ENCODE measurements at places on chromosomes 16 and 17. TPM values are rescaled to one million over a fixed set of nuclear protein-coding genes. Genes with fewer than 3 reads are reported as not detected.

The PYY gene
- total RNA-seq, result not detected

GRCh38 chr17:10798332-10798749 is 5.6 kb downstream of the TMEM238L start:
- H3K4me1 ChIP-seq, result peaks cover 4% of the 10 kb centered on the region
- no peak overlapping the region for H3K27ac ChIP-seq
- no peak overlapping the region for H3K4me3 ChIP-seq
- no peak for DNase-seq
- H3K36me3 ChIP-seq, result no peaks in the 10 kb centered on the region
- H3K27me3 ChIP-seq, result no peaks in the 10 kb centered on the region

- H3K36me3 ChIP-seq, result no peaks in the 10 kb centered on the region
- peak; percentile 88 for DNase-seq
- H3K27ac ChIP-seq, result peak overlapping the region; percentile 87
- no peak overlapping the region for H3K4me3 ChIP-seq
- H3K4me1 ChIP-seq, result peaks cover 86% of the 10 kb centered on the region
- no peaks in the 10 kb centered on the region for H3K27me3 ChIP-seq
Observed at GRCh38 chr17:48439875-48440505, 10.0 kb upstream of the SKAP1 start.

- H3K27ac ChIP-seq, result peak overlapping the region; percentile 85
- peaks cover 3% of the 10 kb centered on the region for H3K27me3 ChIP-seq
- peaks cover 29% of the 10 kb centered on the region for H3K4me1 ChIP-seq
- H3K4me3 ChIP-seq, result peak overlapping the region; percentile 79
Observed at GRCh38 chr17:67993998-67994361, 2.3 kb downstream of the C17orf58 start.

GRCh38 chr16:26889740-26890139 is 177.0 kb upstream of the C16orf82 start:
- H3K36me3 ChIP-seq, result no peaks in the 10 kb centered on the region
- no peaks in the 10 kb centered on the region for H3K27me3 ChIP-seq
- no peaks in the 10 kb centered on the region for H3K4me1 ChIP-seq

- H3K36me3 ChIP-seq, result no peaks in the 10 kb centered on the region
- no peak for DNase-seq
Observed at GRCh38 chr16:66598111-66598510, 6.4 kb upstream of the CMTM3 start.

- no peak overlapping the region for H3K4me3 ChIP-seq
- no peak for DNase-seq
- H3K27ac ChIP-seq, result no peak overlapping the region
- no peaks in the 10 kb centered on the region for H3K36me3 ChIP-seq
Observed at GRCh38 chr17:17019891-17020456, 22.3 kb upstream of the MPRIP start.

DNA sequence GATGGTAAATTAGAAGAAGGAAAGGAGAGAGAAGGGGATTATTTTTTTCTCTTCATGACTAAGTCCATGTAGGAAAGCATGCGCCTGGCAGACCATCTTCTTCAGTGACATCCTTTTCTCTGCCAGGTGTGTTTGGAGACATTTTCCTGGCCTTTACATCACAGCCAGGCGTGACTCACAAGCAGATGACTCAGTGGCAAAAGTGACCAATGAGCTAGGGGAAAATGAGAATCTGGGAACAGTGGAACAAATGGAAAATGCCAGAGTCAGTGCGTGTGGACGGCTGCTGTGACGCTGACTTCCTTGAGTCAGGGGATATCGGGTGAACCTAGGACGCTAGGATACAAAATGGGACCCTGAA is 9.4 kb downstream of the KIAA0513 start:
- no peak overlapping the region for H3K27ac ChIP-seq
- no peaks in the 10 kb centered on the region for H3K36me3 ChIP-seq
- no peak for DNase-seq
- no peak overlapping the region for H3K4me3 ChIP-seq
- H3K27me3 ChIP-seq, result no peaks in the 10 kb centered on the region
- H3K4me1 ChIP-seq, result no peaks in the 10 kb centered on the region

DNA sequence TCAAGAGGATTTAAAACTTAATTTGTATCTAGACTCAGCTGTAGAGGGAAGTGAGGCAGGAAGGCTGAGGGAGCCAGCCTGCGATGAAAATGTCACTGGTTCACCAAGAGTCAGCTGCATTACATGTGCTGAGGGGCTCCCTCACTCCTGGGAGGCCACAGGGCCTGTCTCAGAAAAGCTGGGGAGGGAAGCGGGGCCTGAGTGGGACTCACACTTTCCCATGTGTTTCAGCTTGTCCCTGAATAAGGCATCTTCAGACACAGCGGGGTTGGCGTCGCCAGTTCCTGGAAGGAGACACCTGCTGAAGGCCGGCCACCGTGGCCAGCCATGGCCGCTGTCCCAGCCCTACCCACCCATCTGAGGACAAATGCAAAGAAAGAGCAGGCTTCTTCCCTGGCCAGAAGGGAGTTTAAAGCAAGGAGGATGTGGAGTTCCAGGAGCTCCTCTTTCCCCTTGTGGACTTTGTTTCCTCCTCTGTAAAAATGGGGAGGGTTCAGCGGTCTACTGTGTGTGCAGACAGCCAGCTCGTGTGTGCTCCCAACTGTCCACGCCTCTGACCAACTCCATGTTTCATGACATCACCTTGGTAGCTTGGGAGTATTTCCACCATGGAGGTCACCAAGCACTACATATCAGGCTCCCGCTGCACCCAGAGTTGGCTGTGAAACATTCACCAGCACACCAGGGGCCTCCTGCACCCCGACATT is 19.2 kb upstream of the MRPS23 start:
- peaks cover 9% of the 10 kb centered on the region for H3K27me3 ChIP-seq
- H3K36me3 ChIP-seq, result no peaks in the 10 kb centered on the region
- no peak overlapping the region for H3K27ac ChIP-seq
- H3K4me1 ChIP-seq, result peaks cover 38% of the 10 kb centered on the region
- no peak for DNase-seq

DNA sequence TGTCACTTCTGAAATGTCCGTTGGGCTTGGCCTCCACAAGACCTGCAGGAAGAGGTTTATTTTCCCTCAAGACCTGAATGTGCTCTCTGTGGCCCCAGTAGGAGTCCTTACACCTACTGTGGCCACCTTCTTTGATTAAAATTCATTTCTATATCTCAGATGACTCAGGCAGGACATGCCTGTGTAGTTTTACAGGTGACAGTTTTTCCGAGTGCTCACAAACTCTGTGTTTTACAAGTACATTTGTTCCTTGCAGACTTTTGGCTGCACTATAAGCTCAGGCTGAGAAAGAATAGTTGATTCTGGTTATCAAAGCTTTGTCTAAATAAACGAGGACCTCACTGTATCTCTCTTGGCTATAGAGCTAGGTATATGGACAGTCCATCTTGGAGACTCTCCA is 257.1 kb downstream of the MAP2K4 start:
- no peak overlapping the region for H3K27ac ChIP-seq
- no peaks in the 10 kb centered on the region for H3K36me3 ChIP-seq
- H3K4me1 ChIP-seq, result no peaks in the 10 kb centered on the region
- H3K27me3 ChIP-seq, result no peaks in the 10 kb centered on the region

The AXIN2 gene
- total RNA-seq, result 1.3 TPM

DNA sequence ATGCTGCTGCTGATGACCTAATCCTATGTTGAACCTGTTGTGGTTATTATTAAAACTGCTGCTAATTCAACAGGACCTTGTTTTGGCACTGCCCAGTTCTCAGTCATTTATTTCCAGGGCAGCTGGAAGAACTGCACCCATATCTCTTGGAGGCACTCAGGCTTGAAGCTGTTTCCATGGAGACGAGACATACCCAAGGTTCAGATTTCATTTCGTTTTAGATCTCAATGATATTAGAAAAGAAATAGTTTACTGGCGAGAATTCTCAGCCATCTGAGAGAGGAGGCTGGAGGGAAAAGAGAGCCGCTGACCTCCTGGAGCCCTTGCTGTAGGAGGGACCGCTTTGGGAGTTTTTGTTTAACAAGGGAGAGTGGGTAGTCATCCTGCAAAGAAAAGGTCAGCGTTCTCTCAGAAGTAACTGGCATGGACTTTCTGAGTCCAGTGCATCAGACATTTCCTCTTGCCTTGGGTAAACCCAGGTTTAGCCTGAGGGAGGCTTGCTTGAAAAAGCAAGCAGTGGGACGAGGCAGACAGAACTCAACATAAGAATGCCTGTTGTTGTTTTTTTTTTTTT is 75.4 kb downstream of the YPEL2 start:
- H3K27me3 ChIP-seq, result no peaks in the 10 kb centered on the region
- no peaks in the 10 kb centered on the region for H3K4me1 ChIP-seq
- DNase-seq, result no peak
- H3K4me3 ChIP-seq, result no peak overlapping the region
- H3K27ac ChIP-seq, result no peak overlapping the region
- H3K36me3 ChIP-seq, result no peaks in the 10 kb centered on the region

DNA sequence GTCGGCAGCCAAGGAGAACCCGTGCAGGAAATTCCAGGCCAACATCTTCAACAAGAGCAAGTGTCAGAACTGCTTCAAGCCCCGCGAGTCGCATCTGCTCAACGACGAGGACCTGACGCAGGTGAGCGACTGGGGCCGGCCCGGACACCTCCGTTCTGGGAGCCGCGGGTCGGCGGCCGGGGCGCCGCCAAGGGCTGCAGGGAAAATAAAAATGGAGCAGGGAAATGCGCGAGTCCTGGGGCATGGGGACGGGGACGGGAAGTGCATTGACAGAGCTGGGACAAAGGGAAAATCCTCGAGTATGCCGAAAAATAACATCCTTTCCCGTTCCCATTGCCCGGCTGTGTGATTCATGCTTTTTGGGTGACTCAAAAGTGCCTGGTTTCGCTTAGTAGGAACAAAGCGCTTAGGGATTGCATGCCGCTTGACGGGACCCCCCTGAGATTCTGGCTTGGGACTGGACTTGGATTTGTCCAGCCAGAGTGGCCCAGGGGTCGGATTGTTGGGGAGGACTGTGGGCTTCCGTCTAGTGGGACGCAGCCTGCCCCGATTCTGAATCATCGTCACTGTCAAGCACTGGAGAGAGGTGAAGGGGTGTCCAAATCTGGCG is 699 bp downstream of the MPRIP start:
- peak; percentile 30 for DNase-seq
- H3K36me3 ChIP-seq, result no peaks in the 10 kb centered on the region
- H3K4me3 ChIP-seq, result peak overlapping the region; percentile 55

GRCh38 chr17:72123530-72124437 is 3.0 kb downstream of the SOX9 start:
- no peak overlapping the region for H3K27ac ChIP-seq
- DNase-seq, result no peak
- H3K4me3 ChIP-seq, result no peak overlapping the region
- no peaks in the 10 kb centered on the region for H3K36me3 ChIP-seq
- peaks cover 31% of the 10 kb centered on the region for H3K27me3 ChIP-seq

DNA sequence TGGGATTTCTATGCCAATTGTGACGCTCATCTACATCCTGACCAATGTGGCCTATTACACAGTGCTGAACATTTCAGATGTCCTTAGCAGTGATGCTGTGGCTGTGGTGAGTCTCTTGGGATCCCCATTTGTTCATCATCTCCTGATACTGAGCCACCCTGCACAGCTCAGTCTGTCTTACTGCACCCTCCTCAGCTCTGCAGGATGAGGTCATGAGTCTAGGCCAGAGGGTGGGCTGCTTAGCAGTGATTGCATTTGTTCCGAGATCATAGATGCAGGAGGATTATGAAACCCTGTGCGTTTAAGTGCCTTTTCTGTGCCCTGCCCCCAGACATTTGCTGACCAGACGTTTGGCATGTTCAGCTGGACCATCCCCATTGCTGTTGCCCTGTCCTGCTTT is 19.5 kb downstream of the SLC7A6OS start:
- H3K27ac ChIP-seq, result peak overlapping the region; percentile 77
- H3K36me3 ChIP-seq, result peaks cover 53% of the 10 kb centered on the region
- H3K4me1 ChIP-seq, result peaks cover 63% of the 10 kb centered on the region
- H3K27me3 ChIP-seq, result no peaks in the 10 kb centered on the region

The SLC2A4 gene
- total RNA-seq, result not detected

- no peak overlapping the region for H3K4me3 ChIP-seq
- no peaks in the 10 kb centered on the region for H3K36me3 ChIP-seq
- H3K4me1 ChIP-seq, result peaks cover 4% of the 10 kb centered on the region
- H3K27me3 ChIP-seq, result no peaks in the 10 kb centered on the region
- no peak overlapping the region for H3K27ac ChIP-seq
Observed at GRCh38 chr16:23726710-23727109, 13.7 kb upstream of the ERN2 start.

DNA sequence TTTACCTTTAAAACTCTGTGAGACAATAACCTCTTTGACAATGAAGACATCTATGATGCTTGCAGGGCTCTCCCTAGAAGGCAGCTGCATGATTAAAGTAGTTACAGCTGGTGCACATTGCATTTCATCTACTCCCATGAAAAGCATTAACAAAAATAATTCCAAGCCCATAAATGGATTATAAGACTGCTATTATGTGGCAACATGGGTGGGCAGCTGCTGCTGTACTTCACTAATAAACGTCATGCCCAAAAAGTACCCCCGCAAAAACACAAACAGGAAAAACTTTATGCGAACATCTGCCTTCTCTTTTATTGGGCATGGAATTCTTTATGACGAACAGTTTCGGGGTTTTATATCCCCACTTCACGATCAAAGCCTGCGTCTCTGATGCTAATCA is 224.9 kb downstream of the CA10 start:
- H3K27me3 ChIP-seq, result no peaks in the 10 kb centered on the region
- no peak overlapping the region for H3K4me3 ChIP-seq
- DNase-seq, result no peak
- H3K27ac ChIP-seq, result no peak overlapping the region

DNA sequence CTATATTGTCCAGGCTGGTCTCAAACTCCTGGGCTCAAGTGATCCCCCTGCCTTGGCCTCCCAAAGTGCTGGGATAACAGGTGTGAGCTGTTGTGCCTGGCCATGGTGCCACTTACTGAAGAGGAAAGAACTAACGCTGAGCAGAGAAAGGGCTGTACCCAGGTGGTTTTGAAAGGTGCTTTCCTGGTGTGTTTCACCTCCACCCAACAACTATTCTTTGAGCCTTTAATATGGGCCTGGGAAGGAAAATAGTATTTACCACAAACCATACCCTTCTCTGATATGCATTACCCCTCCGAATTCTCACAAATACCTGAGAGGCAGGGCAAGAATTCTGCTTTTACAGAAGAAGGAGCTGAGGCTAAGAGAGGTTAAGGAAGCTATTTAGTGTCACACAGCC is 24.8 kb downstream of the KPNA2 start:
- no peaks in the 10 kb centered on the region for H3K27me3 ChIP-seq
- H3K4me3 ChIP-seq, result no peak overlapping the region
- no peak overlapping the region for H3K27ac ChIP-seq
- H3K4me1 ChIP-seq, result no peaks in the 10 kb centered on the region
- no peak for DNase-seq
- H3K36me3 ChIP-seq, result no peaks in the 10 kb centered on the region

Measured in natural killer cell (primary cell).